ENCODE measurements at places on chromosomes 4 and X. TPM values are rescaled to one million over a fixed set of nuclear protein-coding genes. Genes with fewer than 3 reads are reported as not detected.

Gene CNOT6L
- total RNA-seq: 114 TPM

Gene GRIPAP1
- 92.3 TPM for total RNA-seq

Gene SPATA4
- not detected for total RNA-seq

Gene KDR
- total RNA-seq: not detected

Gene STPG2
- 0.18 TPM for total RNA-seq

Gene IL3RA
- total RNA-seq: 0.73 TPM

Gene BEX4
- total RNA-seq: 11.8 TPM

Gene ARHGAP6
- total RNA-seq: not detected

Gene MAGEB1
- total RNA-seq: not detected

Gene TEX13B
- not detected for total RNA-seq

Gene BMP3
- not detected for total RNA-seq

Gene TEX11
- total RNA-seq: not detected

Gene MAGEC1
- total RNA-seq: not detected

Gene SERPINA7
- not detected for total RNA-seq

Gene PRDM5
- 1.5 TPM for total RNA-seq

Gene ANXA3
- total RNA-seq: 6.9 TPM

Gene RBM41
- 10.4 TPM for total RNA-seq

DNA sequence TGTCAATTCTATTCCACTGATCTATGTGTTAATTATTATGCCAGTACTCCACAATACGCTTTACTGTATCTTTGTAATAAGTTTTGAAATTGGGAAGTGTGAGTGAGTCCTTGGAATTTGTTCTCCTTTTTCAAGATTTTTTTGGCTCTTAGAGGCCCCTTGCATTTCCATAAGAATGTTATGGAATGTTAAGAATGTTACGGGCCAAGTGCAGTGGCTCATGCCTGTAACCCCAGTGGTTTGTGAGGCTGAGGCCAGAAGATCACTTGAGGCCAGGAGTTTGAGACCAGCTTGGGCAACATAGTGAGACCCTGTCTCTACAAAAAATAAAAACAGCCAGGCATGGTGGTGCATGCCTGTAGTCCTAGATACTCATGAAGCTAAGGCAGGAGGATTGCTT is 167.6 kb upstream of the CXorf66 start:
- DNase-seq: no peak

- DNase-seq: no peak
Measured at GRCh38 chrX:32749070-32749469, 462.3 kb downstream of the DMD start.

DNA sequence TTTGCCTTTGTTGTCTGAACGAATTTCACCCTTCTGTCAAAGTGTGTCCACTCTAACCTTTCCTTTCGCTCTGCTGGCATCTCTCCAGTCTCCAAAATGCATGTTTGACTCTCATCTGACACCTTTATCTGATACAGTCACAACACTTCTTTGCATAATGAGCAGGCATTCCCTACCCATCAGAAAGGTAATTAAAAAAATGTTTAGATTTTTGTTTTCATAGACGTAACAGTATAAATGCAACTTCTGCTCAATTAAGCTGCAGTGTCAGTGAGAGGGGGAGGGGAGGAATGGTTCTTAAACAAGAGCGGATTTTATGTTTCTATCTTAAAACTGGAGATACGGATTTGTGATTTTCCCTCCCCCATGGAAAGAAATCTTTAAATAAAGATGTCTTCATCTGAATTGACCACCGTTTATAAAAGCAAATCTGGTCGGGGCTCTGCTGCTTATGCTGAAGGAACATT is 70.2 kb downstream of the CXXC4 start:
- no peak for DNase-seq

- no peak for DNase-seq
Measured at GRCh38 chr4:8108261-8108660, 50.4 kb downstream of the ABLIM2 start.

GRCh38 chr4:151811403-151811802 is 50.6 kb upstream of the GATB start:
- DNase-seq: no peak

DNA sequence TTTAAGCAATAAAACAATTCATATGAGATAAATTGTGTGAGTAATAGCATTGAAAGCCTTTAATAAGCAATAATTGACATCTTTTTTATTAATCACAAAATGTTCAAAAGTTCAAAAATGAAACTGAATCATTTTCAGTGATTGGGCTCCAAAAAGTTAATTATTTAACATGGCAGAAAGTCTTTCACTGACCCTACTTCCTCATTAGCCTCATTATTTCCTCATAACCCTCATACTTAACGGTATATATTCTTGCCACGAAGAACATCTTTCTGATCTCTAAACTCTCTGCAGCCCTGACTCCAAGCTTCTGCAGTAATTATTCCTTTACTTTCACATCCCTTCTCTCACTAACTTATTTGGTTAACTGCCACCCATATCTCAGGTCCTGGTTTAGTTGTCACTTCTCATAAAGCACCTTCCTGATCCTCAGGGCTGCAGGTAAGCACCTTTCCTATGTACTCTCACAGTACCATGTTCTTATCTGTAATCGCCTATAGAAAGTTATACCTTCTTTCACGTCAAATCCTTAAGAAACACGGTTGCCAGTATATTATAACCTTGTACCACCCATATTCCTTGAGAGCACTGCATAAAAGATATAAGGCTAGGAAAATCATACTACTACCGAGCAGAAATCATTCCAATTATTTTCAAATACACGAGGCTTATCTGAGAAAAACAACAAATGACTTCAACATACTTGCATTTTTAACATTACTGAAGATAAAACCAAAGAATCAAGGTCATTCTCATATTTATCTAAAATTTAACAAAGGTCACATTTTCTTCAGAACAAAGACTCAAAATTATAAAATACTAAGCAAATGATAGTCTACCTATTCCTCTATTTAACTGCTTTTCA is 72.2 kb downstream of the PPP3CA start:
- DNase-seq: no peak

- no peak for DNase-seq
Measured at GRCh38 chr4:34261799-34262314, 1982.5 kb downstream of the ARAP2 start.

GRCh38 chr4:8377103-8378075 is 63.1 kb downstream of the ACOX3 start:
- no peak for DNase-seq

DNA sequence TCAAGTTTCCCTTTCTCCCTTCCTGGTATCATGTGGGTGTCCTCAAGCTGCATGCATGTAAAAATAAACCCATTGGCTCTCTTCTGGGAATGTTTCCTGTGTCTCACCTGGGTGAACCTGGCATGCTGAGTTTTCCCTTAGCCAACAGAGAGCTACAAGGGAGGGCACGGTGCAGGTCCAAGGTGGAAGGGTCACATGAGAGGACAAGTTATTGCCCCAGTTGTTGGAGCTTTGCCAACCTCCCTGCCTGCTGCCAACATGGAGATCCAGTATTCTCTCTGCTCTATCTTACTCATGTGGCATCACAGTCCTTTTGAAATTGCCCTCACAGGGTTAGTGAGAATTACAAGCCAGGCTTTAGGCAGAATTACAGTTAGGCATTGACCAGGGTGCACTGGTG is 196.1 kb upstream of the GYPA start:
- no peak for DNase-seq

GRCh38 chr4:168880811-168881595 is 129.1 kb downstream of the CBR4 start:
- DNase-seq: no peak

DNA sequence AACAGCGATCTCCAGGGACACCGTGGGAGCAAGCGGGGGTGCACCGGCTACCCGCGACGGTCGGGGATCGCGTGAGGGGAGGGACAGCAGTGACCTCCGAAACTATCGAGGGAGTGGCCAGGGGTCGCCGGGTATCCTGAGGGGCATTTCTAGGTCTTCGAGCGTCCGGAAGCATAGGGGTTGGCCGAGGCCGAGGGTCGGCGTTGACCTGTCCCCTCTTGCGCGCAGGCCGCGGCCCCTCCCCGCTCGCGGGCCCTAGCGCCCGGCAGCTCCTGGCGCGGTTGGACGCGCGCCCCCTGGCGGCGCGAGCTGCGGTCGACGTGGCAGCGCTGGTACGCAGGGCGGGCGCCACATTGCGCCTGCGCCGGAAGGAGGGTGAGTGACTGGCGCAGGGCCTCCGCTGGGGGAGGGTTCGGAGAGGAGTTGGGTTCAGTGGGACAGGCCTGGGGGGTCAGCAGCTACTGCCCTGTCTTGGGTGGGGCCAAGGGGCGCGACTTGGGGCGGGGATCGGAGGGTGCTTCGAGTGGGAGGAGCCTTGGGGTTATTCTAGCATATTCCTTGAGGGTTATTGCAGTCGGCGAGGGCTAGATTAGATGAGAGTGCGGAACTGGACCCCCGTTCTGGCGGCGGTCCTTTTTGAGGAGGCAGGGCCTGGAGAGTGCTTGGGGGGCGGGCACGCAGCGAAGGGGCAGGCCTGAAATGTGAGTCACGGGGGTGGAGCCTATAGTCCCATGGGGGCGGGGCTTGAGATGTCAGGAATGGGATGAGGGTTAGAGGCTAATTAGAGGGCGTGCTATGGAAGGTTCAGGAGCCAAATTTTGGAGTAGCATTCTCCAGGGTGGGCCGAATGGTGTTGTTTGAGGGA is 1.2 kb downstream of the MAGIX start:
- DNase-seq: peak; percentile 84

GRCh38 chr4:67468830-67469229 is 76.5 kb downstream of the CENPC start:
- no peak for DNase-seq

DNA sequence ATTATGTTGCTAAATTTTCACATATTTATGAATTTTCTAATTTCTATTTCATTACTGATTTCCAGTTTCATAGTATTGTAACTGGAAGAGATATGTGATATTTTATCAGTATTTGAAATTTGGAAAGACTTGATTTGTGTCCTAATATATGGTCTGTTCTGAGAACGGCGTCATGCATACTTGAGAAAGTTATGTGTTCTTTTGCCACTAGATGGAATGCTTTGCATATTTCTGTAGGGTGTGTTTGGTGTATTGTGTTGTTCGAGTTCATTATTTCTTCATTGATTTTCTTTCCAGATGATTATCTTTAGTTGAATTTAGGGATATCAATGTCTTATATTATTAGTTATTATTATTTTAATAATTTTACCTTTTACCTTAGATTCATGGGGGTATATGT is 110.6 kb upstream of the ITM2A start:
- no peak for DNase-seq

DNA sequence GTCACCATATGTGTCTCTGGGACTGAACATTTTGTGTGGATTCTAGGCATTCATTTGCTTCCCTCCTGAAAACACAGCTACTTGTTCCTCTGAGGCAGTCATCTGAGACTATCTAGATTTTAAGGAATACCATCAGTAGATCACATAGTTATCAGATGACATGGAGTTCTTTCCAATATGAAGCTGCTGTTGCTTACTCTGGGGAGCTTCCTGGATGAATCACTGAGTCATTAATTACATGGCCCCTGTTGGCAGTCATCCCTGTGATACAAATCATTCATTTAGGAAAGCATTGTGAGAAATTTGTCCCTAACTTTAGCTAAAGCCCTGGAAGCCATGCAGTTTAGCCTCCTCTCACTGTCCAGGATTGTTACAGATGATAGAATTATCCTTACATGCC is 98.2 kb upstream of the ARSJ start:
- no peak for DNase-seq

GRCh38 chrX:110081740-110082139 is 78.8 kb downstream of the TMEM164 start:
- no peak for DNase-seq

GRCh38 chr4:85925071-85925470 is 434.8 kb downstream of the MAPK10 start:
- DNase-seq: no peak

DNA sequence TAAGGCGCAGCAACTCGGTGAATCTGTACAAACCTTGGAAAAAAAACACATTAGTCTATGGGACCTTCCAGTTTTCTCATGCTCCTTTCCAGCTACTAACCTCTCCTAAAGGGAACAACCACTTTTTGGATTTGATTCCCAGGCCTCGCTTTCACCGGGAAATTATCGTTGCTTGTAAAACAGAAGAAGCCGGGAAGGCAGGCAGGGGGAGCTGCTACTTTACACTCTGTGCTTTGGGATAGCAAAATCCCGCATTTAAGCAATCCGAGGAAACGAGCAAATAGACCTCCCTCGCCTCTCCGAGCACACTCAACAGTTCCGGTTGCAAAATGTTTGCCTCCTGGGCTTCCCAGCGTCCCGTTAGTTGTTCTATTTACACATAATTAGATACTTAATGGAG is 1.2 kb downstream of the CD38 start:
- DNase-seq: no peak

- DNase-seq: no peak
Measured at GRCh38 chrX:154734061-154734781, 16.7 kb downstream of the GAB3 start.

GRCh38 chrX:129697204-129697829 is 41.5 kb upstream of the XPNPEP2 start:
- DNase-seq: no peak

- no peak for DNase-seq
Measured at GRCh38 chr4:41967392-41967791, 14.2 kb upstream of the DCAF4L1 start.

DNA sequence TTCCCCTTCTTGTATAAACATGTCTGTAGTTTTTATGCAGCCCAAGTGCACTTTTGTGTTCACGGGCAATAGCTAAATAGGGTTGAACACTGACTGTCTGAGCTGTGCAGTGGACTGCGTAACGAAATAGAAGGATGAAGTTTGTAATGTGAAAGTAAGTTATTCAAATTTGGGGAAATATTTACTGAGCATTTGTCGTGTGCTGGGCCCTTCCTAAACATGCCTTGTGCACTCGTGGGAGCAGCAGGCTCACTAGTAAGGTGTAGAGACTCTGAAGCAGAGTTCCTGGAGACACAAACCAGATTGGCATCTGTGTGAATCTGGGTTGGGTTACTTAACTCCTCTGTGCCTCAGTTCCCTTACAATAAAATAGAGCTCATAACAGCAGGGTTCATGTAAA is 51.7 kb upstream of the C1QTNF7 start:
- DNase-seq: no peak

DNA sequence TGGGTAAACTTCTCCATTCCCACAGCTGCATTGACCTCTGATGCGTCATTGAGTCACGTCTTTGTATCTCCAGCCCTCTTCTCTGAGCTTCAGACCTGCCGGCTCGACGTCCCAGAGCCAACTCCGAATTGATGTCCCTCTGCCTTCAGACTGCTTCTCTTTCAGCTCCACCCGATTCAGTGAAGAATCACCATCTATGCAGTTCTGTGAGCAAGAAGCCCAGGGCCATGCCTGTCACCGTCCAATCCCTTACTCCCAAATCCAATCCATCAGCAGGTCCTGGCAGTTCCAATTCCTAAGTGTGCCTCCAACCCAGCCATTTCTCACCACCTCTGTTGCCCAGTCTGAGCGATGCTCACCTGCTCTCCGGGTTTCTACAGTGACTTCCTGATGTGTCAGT is 70.7 kb downstream of the ENPP6 start:
- DNase-seq: no peak

DNA sequence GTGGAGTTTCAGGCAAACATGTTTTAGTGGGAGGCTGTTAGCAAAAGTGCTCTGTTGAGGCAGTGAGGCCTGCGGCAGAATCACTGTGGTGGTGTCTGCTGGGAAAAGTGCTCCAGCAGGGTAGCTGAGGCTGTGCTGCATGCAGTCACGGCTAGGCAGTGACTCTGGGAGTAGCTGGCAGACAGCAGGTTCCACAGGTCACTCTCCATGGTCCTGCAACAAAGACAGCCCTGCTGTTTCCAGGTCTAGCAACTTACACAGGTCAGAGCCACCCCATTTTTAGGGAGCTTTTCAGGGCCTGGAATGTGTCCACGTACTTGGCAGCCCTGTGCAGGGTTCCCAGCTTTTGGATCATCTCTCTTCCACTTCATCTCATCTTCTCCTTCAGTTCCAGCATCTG is 184.3 kb downstream of the NAA11 start:
- DNase-seq: no peak

All from activated naive CD4-positive, alpha-beta T cell treated with anti-CD3 and anti-CD28 coated beads, Interleukin-2, amount 50 U/mL, for 72 hours (primary cell).